Stimulated activated CD8-positive, alpha-beta memory T cell treated with anti-CD3 and anti-CD28 coated beads, Interleukin-12 subunit alpha, Interleukin-12 subunit beta, amount 100 ng/mL, for 4 hours (primary cell): ENCODE measurements at places on chromosomes 16 and 17.

- no peak for DNase-seq
Observed at GRCh38 chr16:54175169-54175551, 111.4 kb downstream of the IRX3 start.

GRCh38 chr17:79104898-79105600 is 30.4 kb downstream of the ENGASE start:
- no peak for DNase-seq

DNA sequence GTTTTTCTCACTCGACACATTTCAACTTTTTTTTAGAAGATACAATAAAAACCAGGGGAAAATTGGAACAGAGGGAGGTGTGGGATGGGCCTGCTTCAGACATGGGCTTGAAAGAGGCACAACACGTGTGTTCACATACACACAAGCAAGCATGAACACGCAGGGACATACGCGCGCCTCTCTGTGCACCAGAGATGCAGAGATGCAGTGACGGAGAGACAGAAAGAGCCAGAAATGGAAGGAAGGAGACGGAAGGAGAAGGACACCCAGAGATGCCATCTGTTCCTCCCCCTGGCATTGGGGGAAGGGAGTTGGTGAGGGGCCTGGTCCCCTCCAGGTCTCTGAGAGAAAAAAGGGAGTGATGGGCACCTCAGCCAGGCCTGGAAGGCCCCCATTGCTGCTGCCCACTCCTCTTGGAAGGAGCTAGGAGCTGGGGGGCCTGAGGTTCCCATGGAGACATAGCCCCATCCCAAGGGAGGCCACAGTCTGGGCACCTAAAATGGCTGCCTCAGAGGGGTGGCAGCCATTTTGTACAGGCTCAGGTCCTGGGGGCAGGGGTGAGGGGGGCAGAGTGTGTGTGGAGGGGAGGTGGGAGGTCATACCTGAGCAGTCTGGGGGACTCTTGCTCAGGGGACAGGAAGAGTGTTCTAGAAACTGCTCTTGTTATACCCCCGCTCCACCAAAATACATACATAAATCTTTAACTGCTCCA is 3.8 kb upstream of the NEUROD2 start:
- DNase-seq, result no peak

- no peak for DNase-seq
Observed at GRCh38 chr17:50935221-50935995, 69.3 kb upstream of the TOB1 start.

GRCh38 chr17:71681427-71682173 is 439.2 kb upstream of the SOX9 start:
- no peak for DNase-seq

- DNase-seq, result no peak
Observed at GRCh38 chr16:68658341-68658973, 13.3 kb downstream of the CDH3 start.

- DNase-seq, result no peak
Observed at GRCh38 chr17:61158376-61158775, 241.3 kb upstream of the TBX2 start.

- no peak for DNase-seq
Observed at GRCh38 chr16:28259091-28259780, 33.1 kb upstream of the SBK1 start.

DNA sequence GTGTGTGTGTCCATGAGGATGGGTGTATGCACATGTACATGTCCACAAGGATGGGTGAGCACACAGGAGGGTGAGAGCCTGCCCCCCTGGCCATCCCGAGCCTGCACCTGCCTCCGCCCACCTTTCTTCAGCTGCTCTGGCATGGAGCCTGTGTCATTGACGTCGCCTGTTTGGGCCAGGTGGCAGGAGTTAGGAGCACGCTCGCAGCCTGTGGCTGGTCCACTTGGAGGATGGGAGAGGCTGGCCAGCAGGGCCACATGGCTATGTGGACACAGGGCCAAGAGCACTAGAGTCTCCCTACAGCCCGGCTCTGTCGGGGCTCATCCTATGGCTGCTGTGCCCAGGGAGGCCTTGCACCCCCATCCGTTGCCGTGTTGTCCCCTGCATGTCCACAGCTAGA is 21.4 kb downstream of the BAHCC1 start:
- DNase-seq, result no peak

DNA sequence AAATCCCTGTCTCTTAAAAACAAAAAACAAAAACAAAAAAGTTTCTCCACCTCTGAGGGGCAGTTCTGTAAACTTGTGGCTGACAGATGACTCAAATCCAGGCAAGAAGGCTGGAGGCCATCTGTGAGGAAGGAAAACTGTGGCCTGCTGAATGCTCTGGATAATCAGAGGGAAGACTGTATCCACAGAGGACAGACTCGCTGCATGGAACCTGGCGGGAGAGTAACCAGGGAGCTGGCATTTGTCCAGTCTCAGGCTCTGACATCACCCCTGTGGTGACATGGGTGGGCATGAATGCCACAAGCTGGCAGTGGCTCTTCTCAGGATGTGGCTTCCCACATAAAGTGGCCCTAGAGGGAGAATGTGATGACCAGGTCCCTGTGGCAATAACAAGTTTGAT is 2.8 kb upstream of the KSR1 start:
- DNase-seq, result no peak
